Esophagus muscularis mucosa (tissue), 4 donors: ENCODE measurements at places on chromosomes 13 and 19. TPM values are rescaled to one million over a fixed set of nuclear protein-coding genes. Genes with fewer than 3 reads are reported as not detected.

- peak overlapping the region; percentile 75 for H3K27ac ChIP-seq
- peak overlapping the region; percentile 52 for H3K4me3 ChIP-seq
- peaks cover 3% of the 10 kb centered on the region for H3K4me1 ChIP-seq
These were observed 6.7 kb downstream of the NAPSA start for GRCh38 chr19:50358483-50359327.

- no peak overlapping the region for H3K27ac ChIP-seq
- DNase-seq: no peak
- no peaks in the 10 kb centered on the region for H3K4me1 ChIP-seq
- H3K36me3 ChIP-seq: no peaks in the 10 kb centered on the region
- no peaks in the 10 kb centered on the region for H3K27me3 ChIP-seq
These were observed 10.8 kb upstream of the CCNA1 start for GRCh38 chr13:36421447-36421846.

DNA sequence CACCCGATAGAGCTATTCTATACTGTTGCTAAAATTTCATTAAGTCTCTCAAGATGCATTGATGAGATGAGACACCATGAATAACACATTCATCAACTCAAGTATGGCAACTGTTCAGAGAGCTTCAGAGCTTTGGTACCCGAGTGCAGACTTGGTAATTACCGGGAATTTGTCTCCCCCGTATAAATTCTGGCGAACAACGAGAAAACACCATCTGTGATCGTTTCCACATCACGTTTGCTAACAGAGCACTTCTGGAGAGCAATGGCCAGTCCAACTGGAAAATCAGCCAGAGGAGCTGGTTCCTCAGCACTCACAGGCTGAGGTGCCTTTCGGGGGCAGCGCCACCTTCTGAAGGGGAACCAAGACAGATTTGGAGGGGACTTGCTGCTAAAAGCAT lies 40.2 kb downstream of the SUGP2 start:
- no peak overlapping the region for H3K27ac ChIP-seq
- no peaks in the 10 kb centered on the region for H3K27me3 ChIP-seq
- H3K36me3 ChIP-seq: peaks cover 73% of the 10 kb centered on the region
- H3K4me3 ChIP-seq: no peak overlapping the region
- peaks cover 12% of the 10 kb centered on the region for H3K4me1 ChIP-seq

GRCh38 chr13:62696490-62696889 lies 1280.8 kb upstream of the PCDH20 start:
- H3K27me3 ChIP-seq: no peaks in the 10 kb centered on the region
- no peaks in the 10 kb centered on the region for H3K36me3 ChIP-seq
- H3K4me1 ChIP-seq: no peaks in the 10 kb centered on the region
- no peak for DNase-seq
- no peak overlapping the region for H3K4me3 ChIP-seq

DNA sequence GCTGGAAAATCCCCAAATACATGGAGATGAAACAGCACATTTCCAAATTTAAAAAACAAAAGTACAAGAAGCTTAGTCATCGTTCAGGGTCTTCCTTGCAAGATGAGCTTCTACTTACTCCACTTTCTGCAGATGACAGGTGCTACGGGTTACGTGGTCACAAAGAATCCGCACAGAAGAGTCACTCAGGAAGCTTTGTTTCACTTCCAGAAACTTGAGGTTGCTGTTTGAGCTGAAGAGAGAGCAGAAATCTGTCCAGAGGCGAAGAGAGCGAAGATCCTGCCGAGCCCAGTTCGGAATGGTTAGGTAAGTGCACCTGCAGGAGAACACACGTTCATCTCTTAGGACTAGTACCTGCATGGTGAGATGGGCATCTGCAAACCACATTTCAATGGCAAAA lies 9.4 kb downstream of the NLRP7 start:
- no peak overlapping the region for H3K4me3 ChIP-seq
- no peaks in the 10 kb centered on the region for H3K36me3 ChIP-seq
- no peak overlapping the region for H3K27ac ChIP-seq
- H3K27me3 ChIP-seq: peaks cover 37% of the 10 kb centered on the region
- DNase-seq: no peak

The LONP1 gene
- total RNA-seq: 70.4 TPM

The SHISA2 gene
- total RNA-seq: not detected

The CGB8 gene
- total RNA-seq: not detected

DNA sequence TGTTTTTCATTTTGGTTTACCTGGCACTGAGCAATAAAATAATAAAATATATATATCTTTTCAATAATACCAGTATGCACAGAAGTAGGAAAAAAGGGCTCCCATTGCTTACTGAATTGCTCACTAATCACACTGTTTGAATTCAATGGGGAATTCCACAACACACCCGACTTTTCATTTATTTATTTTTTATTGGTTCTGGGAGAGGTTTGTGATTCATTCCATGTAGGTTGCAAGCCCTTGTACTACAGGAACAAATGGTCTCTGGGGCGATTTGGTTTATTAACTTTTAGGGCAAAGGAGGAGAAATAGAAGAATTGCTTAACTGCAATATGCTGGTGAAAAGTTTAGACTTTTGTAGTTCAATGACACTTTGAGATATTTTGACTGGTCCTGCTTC lies 207.4 kb downstream of the DCT start:
- DNase-seq: no peak
- H3K4me1 ChIP-seq: no peaks in the 10 kb centered on the region
- no peaks in the 10 kb centered on the region for H3K36me3 ChIP-seq
- no peak overlapping the region for H3K4me3 ChIP-seq

- no peaks in the 10 kb centered on the region for H3K27me3 ChIP-seq
- DNase-seq: no peak
- H3K36me3 ChIP-seq: peaks cover 8% of the 10 kb centered on the region
- peak within 1 kb of the TSS; percentile 98 for H3K4me3 ChIP-seq
These were observed at the start of gene ARHGEF1 for GRCh38 chr19:41882568-41883462. ARHGEF1 (plus strand) TSS chr19:41883184; CDS start chr19:41888083, 4,899 bp downstream.

GRCh38 chr19:16880884-16881554 lies 7.8 kb upstream of the F2RL3 start:
- H3K27ac ChIP-seq: peak overlapping the region; percentile 10
- no peaks in the 10 kb centered on the region for H3K27me3 ChIP-seq
- no peak overlapping the region for H3K4me3 ChIP-seq
- no peak for DNase-seq

DNA sequence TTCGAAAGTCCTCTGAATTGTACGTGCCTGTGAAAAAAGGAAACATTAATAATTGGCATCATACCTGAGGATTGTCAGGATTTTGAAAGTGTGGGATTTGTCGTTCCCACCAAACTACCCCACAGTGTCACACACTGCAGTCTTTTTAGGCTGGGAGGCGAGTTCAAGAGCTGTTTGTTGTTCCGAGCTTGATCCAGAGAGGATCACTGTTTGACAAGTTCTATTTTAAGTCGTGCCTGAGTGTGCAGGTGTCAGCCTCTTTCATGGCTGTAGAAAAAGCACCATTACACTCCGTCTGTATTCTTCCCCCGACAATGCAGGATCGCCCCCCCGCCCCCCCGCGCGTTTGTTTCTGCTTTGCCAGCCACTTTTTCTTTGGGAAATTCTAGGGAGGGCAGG lies 635 bp upstream of the NBEA start:
- DNase-seq: no peak
- no peaks in the 10 kb centered on the region for H3K27me3 ChIP-seq
- H3K4me3 ChIP-seq: peak overlapping the region; percentile 93
- H3K27ac ChIP-seq: peak overlapping the region; percentile 88

The CGB2 gene
- not detected for total RNA-seq

- peaks cover 13% of the 10 kb centered on the region for H3K36me3 ChIP-seq
- no peaks in the 10 kb centered on the region for H3K4me1 ChIP-seq
- no peaks in the 10 kb centered on the region for H3K27me3 ChIP-seq
- no peak overlapping the region for H3K27ac ChIP-seq
- no peak overlapping the region for H3K4me3 ChIP-seq
These were observed 63.1 kb downstream of the COG3 start for GRCh38 chr13:45527699-45528462.

GRCh38 chr13:99351772-99352171 lies 44.6 kb upstream of the GPR183 start:
- no peak overlapping the region for H3K27ac ChIP-seq
- no peak overlapping the region for H3K4me3 ChIP-seq
- H3K36me3 ChIP-seq: peaks cover 11% of the 10 kb centered on the region
- H3K4me1 ChIP-seq: peaks cover 17% of the 10 kb centered on the region
- peak; percentile 70 for DNase-seq

The BICRA gene
- 13.3 TPM for total RNA-seq

The KEAP1 gene
- 94.5 TPM for total RNA-seq

- H3K4me3 ChIP-seq: no peak overlapping the region
- H3K27ac ChIP-seq: no peak overlapping the region
- no peak for DNase-seq
These were observed 5.3 kb upstream of the UQCR11 start for GRCh38 chr19:1610579-1610978.
